ENCODE measurements at places on chromosomes 16 and 17.

DNA sequence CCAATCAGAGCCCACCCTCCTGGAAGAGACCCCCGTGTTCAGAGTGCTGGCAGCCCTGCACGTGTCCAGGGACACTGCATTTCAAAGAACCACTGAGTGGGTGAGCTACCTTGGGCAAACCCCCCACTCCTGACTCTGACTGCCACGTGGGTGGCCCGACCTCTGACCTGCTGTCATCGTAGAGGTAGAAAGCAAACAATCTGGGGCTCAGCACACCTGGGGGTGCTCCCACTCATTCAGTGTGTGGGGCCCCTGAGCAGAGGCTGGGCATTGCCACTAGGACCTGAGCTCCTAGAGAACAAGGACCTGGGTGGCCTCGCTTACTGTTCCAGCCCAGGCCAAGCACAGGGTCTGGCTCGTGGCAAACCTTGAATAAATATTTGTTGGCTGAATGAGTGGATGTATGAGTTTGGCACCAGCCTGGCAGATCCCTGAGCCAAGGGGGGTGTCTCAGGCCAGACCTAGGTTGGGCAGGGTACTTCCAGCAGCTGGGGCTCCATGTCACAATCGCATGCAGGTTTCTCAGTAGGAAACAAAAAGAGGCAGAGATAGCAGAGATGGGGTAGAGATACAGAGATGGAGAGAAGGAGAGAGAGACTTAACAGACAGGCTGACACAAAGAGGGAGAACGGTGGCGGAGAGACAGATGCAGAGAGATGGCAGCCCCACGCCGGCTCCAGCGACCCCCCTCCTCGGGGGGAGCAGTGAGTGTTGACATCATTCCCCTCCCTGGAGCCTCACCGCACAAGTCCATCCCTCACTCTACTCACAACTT, 5.4 kb upstream of the DRC7 start:
- DNase-seq: no peak

- no peak for DNase-seq
These were observed 22.5 kb downstream of the HEATR3 start for GRCh38 chr16:50088302-50088701.

GRCh38 chr17:41730479-41730878, 4.0 kb downstream of the HAP1 start:
- DNase-seq: no peak

DNA sequence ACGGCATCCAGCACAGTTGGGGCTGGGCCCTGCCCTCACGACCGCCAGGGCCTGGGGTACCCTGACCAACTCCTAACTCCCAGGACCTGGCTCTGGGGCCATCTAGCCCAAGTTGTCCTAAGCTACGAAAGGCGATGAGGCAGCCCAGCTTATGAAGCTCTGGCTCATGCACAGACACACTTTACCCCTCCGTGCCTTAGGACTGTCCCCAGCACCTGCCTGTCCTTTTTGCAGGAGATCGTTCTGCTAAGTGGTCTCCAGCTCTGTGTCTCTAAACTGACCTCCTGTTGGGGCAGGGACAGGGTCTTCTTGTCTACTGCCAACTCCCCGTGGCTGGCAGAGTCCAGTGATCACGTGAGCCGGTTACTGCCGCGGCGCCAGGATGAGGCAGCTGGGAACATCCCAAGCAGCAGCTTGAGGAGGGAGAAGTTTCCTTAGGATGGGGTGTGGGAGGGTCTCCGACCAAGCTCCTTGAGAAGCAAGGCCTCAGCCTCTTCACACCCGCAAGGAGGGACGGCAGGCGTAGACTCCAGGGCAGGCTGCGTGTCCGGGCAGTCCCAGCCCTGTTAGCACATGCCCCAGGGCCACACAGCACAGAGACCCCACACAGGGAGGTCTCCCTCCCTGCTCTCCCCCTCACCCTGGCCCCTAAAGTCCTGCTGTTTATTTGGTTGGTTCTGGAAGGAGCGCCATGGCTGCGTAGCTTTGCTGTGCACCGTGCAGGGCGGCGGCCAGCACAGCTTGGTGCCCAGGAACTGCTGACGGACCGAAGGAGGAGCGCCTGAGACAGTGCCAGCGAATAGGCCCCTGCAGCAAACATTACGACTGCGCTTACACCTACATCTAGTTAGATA, 16.4 kb upstream of the METRNL start:
- DNase-seq: no peak

GRCh38 chr16:84278968-84279367, 15.7 kb upstream of the WFDC1 start:
- DNase-seq: no peak

DNA sequence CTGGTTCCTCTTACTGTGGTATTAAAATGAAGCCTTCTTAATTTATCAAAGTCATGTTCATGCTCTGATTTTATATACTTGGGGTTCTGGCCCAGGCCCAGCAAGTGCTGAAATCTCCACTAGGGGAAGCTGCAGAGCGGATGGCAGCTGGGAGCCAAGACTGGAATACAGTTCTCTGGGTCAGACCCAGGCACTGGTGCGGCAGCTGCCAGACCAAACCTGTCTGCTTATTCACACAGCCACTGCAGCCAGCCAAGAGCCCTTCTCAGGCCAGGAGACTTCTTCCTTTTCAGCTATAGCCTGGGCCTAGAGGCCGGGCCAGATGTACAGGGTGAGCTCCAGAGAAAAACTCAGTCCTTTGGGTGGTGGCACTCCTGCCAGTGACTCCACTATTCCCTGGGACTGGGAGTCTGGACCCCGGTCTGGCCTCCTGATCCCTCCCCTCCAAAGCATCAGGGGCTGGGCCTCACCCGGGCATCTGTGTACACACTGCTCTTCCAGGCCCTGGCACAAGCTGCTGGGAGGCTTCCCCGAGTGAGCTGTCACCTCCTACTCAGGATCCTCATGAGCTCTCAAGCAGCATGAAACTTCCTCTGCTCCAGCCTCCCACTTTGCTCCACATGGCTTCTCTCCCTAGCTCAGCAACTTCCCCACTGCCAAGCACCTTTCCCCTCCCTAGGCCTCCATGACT, 24.4 kb downstream of the ATP6V0D1 start:
- DNase-seq: no peak

DNA sequence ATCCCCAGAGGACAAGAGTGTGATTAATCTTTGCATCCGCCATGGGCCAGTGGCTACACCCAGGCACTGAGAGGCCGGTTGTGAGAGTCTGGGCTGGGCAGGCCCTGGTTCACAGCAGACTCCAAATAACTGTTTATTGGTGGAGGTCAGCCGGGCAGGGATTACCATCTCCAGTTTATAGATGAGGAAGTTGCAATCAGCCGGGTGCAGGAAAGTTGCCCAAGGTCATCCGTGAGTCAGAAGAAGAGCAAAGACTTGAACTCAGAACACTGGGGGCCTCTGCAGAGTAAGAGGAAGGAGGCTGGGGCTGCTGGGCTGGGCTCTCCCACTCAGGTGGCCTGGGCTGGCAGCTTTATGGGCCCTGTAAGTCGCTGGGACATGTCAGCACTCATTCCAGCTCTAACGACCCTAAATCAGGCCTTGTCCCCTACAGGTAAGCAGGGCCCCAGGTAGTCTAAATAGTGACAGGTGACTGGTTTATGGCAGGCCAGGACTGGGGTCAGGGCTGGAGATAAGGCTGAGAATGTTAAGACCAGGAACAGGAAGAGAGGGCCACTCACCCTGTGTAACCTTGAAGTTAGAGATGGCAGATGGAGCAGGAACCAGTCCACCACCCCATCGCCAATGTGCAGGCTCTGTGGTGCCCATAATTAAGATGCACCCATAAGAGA, 2.1 kb upstream of the CA4 start:
- no peak for DNase-seq

DNA sequence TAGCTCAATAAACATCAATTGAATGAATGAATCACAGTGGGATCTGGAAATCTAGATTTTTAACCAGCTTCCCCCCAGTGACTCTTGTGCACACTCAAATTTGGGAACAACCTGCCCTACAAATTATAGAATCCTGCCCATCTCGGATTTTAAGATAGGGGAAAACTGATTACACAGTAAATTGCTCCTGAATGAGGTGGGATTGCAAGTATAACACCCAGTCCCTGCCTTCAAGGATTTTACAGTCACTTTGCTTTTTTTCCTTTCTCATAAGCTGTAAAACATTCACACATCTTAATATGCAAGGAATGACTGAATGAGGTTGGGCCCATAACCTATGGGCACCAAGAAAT, 48.5 kb downstream of the TEKT5 start:
- DNase-seq: no peak

DNA sequence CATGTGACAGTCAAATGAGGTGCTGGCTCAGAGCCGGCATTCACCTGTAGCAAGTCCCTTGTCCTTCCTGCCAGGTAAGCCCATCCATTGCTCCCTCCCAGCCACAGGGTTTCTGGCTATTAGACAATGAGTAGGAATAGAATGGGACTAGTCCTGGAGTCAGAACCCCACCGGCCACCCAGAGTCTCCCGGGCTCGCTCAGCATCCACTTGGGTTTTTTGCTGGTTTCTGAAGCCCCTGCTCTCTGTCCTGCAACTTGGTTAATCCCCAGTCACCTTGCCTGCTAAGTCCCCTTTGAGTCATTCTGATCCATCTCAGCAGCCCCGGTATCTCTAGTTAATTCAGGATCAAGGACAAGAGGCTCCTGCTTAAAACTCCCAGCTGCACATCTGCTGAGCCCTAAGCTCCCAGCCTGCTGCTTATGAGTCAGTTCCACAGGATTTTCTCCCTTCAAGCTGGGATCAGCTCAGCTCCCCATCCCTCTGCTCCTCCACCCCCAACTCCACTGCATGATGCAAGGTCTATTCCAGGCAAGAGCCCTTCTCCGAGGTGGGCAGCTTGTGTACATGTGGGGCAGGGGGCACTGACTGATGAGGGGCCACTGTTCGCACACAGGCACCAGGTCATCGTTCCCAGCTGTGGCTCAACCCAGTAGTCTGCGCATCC, 19.9 kb upstream of the MRPS23 start:
- no peak for DNase-seq

GRCh38 chr16:14028202-14028601, 42.9 kb upstream of the MRTFB start:
- DNase-seq: peak; percentile 1

- DNase-seq: no peak
These were observed 353.3 kb downstream of the CA10 start for GRCh38 chr17:51805185-51805584.

GRCh38 chr17:64099543-64099942, 30.4 kb downstream of the ERN1 start:
- DNase-seq: no peak

DNA sequence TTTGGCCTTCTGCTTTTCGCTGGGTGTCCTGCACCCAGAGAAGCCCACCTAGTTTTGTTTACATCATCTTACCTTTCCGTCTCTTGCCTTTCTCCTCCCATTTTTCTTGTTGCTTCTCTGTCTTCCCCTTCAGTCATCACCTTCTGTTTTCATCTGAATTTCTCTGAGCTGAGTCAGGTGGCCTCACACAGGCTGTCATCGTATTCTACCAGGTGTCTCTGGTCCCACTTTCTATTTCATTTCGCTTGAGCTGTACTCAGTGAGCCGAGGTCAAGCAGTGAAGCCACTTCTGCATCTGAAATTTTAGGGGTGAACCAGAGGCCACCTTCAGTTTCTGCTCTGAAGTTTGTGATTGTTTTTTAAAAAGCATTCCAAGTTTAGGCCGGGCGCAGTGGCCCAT, 9.7 kb downstream of the CRAMP1 start:
- DNase-seq: no peak

GRCh38 chr16:9031107-9031506, 60.3 kb upstream of the HAPSTR1 start:
- no peak for DNase-seq

DNA sequence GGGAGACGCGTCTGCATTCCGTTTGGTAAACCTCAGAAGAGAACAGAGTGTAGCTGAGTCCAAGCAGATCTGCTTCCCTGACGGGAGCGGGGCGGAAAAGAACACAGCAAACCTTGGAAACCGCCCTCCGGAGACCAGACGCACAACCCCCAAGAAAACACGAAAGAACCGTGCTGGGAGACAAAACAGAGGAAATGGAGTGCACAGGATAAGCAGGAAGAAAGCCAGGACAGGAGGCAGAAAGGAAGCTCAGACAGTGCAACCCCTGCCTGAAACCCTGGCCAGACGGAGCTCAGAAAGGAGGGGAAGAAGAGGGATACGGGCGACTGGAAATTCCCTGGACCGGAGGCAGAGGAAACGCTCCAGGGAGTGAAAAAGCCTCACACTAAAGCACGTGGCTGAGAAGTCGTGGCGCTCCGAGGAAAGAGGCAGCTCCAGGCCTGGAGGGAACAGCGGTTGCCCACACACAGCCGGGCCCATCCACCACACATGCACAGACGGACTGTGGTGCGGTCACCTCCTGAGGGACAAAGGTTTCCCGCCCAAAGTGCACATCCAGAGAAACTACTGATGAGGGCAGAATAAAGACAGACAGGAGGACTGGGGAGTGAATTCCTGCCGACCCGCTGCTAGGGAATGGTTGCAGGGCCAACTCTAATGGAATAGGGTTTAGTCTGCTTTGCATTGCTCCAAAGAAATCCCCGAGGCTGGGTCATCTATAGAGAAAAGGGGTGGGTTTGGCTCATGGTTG, 10.2 kb downstream of the DPEP1 start:
- no peak for DNase-seq

- no peak for DNase-seq
These were observed 49.3 kb upstream of the USP7 start for GRCh38 chr16:9012848-9013507.

- DNase-seq: no peak
These were observed 131.5 kb upstream of the RCVRN start for GRCh38 chr17:10036511-10037061.

GRCh38 chr17:42018988-42019387, 902 bp upstream of the NKIRAS2 start:
- no peak for DNase-seq

GRCh38 chr17:78138204-78139060, 7.8 kb upstream of the C17orf99 start:
- DNase-seq: no peak

- no peak for DNase-seq
These were observed 196.0 kb downstream of the IRX3 start for GRCh38 chr16:54090602-54091001.

- no peak for DNase-seq
These were observed at the start of gene MYH11 for GRCh38 chr16:15856901-15857698. Gene MYH11 (minus strand): TSS chr16:15857028. CDS start chr16:15838252, 18,776 bp downstream.
